Foreskin keratinocyte (primary cell): ENCODE measurements at places on chromosomes 5 and 9. TPM values are rescaled to one million over a fixed set of nuclear protein-coding genes. Genes with fewer than 3 reads are reported as not detected.

CORO2A gene
- 37.0 and 39.3 TPM in 2 replicates for total RNA-seq

SMIM33 gene
- not detected in 2 replicates for total RNA-seq

FOXD4L6 gene
- total RNA-seq, result not detected in 2 replicates

- DNase-seq, result no peak
Observed at GRCh38 chr5:149664666-149665415, 65.3 kb upstream of the PPARGC1B start.

GRCh38 chr9:99119976-99120655 is 15.2 kb downstream of the TGFBR1 start:
- no peak for DNase-seq

GRCh38 chr9:93261281-93261680 is 77.3 kb downstream of the WNK2 start:
- no peak for DNase-seq

DNA sequence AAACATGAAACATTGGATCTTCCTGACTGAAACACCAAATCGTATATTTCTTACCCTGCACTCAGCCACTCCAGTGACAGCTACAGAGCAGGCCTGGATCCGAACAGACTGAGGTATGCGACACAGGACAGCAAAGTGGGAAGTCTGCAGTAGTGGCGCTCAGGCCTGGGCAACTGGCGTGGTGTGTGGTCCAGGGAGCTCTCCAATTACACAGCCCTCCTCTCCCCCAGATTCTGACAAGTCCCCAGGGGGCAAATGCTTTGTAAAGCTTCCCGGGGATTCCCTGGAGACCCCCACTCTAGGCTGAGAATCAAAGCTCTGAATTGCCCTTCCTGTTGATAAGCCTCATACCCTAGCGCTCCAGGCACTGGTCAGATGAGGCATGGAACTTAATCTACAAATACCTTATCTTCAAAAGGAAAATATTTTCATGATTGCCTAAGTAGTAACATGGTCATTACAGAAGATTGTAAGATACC is 104.8 kb upstream of the ERCC6L2 start:
- no peak for DNase-seq

DNA sequence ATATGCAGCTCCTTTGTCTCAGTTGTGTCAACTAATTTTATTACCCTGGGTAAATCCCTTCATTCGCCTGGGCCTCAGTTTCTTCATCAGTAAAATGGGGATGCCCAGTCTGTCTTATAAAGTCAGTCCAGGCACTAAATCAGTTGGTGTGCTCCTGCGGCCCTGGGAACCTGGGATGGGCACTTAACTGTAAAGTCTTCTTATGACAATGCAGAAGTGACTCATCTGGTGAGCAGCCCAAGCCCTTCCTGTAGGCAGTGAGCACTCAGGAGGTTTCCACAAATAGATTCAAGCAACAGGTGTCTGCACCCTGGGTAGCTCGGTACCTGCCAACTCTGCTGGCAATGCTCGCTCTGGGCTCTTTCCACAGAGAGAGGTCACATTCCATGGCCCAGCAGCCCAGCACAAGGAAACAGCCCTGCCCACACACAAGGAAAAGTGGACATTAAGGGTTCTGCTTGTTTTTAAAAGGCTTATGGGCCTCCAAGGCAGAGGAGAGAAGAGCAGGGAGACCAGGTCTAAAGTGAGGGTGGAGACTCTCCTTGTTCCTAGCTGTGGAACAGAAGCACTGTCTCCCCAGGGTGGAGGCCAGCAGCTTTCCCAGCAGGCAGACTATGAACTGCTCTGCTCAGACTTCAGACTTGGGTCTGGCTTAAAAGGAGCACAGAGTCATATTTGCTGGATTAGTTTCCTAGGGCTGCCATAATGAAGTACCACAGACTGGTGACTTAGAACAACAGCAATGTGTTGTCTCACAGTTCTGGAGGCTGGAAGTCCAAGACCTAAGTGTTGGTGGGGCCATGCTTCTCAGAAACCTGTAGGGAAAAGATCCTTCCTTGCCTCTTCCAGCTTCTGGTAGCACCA is 89.7 kb upstream of the ADRA1B start:
- no peak for DNase-seq

DNA sequence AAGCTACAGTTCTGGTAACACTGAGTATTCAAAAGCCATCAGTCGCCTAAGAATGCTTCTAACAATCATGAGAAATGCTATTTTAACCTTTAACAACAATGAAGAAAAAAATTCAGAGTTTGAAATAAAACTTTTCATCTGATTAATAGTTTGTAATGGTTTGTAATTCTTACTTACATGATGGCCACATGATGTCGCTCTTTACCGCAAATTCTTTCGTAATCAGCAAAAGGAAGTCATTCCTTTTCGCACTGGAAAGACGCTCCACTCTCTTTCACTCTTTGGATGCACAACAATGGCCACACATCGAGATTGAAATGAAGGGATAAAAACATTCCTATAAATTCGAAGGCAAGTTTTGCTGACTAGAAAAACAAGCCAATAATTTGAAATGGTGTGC is at the start of gene PCDHA7:
Gene PCDHA7 (plus strand): TSS at position 277 of the 400 bp plus-strand sequence. CDS start 115 bp downstream, at position 392.
- no peak for DNase-seq

DNA sequence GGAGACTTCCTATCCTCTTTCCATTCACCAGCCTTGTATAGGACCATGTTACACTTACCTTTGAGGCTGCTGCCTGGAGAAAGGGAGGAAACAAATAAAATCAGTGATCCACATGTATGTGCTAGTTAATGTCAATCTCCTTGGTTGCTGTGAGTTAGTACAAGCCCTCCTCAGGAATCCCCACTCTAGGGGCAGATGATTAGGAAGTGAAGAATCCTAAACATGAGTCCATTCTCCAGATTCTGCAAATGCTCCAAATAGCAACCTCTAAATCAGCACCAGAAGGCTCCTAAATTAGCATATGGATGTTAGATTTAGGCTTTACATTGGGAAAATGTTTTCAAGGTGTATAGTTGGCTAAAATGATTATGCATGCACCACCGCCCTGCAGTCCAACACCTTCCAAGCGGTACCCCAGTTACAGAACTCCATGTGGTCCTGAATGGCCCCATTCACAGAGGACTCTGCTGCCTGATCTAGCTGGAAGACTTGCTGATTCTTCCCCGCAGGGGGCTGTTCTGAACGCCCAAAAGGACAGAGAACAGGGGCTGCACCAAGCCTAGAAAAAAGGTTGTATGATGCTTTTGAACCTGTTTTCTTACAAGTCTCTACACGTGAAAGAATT is 123.2 kb downstream of the TLE1 start:
- no peak for DNase-seq

- DNase-seq, result no peak
Observed at GRCh38 chr5:3899093-3899492, 303.5 kb downstream of the IRX1 start.

DNA sequence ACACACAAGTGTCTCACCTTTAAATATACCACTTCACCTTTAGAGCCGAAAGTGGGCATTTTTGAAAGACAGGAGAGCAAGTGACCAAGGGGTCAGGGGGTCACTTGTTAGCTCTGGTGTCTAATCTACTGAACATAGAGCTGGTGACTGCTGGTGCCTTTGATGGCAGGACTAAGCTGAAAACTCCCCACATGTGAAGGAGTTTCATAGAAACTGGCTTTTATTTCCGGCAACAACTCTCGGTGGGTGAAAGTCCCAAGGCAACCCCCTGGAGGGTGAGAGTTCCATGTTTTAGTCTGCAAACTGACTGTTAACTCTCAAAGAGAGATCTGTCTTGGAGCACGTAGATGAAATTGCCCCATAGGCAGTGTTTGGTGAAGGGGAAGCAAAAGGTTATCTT is 466.9 kb downstream of the DMRTA1 start:
- no peak for DNase-seq

GRCh38 chr5:65190328-65191053 is 291.2 kb downstream of the ADAMTS6 start:
- DNase-seq, result peak; percentile 99

- DNase-seq, result no peak
Observed at GRCh38 chr9:14068690-14069089, 245.3 kb downstream of the NFIB start.
